ENCODE measurements at places on chromosomes 11 and 22.

DNA sequence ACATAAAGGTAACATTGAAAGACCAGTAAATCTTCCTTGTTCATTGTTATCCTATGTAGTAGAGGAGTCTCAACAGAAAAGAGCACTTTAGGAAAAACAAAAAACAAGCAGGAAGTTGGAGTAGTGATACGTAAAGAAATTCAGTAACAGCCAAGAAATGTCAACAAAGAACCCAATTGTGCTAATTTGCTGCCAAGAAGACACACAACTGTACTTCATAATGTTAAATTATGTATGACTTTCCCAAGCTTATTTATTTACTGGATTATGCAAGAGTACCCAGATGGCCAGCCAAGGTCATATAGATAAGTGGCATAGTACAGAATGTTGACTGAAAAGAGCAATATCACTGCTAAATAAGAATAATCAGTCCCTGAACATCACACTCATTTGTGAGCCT, 264.7 kb upstream of the CCDC179 start:
- no peak for DNase-seq

GRCh38 chr11:107713009-107713408, 1.2 kb upstream of the SLN start:
- no peak for DNase-seq

- no peak for DNase-seq
These were observed 19.0 kb upstream of the CECR2 start for GRCh38 chr22:17350292-17350691.

GRCh38 chr11:126653040-126653439, 297.6 kb downstream of the ST3GAL4 start:
- no peak for DNase-seq

GRCh38 chr22:23207729-23208393, 27.6 kb downstream of the BCR start:
- no peak for DNase-seq

DNA sequence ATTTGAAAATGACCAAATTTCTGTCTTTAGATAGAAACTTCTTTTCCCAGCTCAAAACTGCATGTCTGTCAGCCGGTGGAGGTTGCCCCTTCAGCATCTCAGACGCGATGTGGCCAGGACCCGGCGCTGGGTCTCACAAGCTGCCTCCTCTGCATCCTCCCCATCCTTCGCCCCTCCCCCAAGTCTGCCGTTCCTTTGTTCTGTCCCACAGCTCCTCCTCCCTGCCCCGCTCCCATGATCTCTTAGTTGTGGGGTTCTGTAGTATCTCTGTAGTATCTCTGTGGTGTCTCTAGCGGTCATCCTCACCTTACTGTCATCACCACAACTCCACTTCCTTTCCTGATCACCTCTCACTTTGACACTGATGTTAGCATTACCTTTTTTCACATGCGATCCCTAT, 49.9 kb downstream of the TRAF6 start:
- DNase-seq: no peak

DNA sequence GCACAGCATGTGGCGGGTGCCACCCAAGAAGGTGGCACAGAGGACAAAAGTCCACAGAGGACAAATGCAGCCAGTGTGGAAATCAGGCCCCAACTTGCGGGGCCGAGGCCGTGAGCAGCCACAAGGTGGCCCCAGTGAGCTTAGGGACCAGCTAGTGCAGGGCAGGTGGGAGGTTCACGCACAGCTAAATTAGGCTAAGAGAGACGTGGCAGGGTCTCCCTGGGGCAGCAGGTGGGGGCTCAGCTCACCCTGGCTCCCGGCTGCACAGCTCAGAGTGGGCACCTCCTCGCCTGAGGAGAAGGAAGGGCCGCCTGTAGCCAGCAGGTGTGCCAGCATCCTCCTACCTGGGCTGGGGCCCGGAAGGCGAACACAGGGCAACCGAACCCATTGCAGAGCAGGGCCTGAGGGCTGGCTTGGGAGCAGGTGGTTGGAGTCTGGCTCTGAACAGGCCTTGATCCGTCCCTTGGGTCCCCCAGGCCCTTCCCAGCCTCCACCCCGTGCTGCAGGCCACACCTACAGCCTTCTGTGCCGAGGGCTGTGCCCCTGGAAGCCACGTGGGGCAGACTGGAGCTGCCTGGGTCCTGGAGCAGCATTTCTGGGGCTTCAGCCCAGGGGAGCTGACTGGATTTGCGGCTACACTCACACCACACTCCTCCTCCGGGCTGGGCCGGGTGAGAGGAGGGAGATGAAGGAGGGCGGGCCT, 26.1 kb upstream of the CELSR1 start:
- peak; percentile 80 for DNase-seq

DNA sequence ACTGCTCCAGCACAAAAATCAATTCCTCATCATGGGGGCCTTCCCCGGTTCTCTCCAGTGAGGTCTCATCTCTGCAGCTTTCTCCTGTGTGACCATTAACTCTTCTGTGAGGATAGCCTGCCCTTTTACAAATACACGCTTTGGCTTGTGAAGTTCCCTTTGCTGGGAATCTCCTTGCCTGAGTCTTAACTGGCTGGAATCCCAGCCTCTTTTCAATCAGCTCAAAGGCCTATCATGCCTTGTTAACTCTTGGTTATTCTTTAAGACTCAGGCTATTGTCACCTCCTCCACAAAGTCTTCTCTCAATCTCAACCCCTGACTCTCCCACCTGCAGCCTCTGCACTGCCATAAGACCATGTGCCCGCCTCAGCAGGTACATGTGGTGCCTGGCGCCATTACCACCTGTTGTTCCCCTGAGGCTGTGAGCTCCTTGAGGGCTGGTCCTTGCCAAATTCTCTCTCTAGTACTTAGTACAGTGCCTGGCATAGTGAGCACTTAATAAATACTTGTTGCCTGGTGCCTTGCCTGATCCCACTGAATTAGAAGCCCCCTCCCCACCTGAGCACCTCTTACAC, 128.2 kb downstream of the ST3GAL4 start:
- DNase-seq: no peak

DNA sequence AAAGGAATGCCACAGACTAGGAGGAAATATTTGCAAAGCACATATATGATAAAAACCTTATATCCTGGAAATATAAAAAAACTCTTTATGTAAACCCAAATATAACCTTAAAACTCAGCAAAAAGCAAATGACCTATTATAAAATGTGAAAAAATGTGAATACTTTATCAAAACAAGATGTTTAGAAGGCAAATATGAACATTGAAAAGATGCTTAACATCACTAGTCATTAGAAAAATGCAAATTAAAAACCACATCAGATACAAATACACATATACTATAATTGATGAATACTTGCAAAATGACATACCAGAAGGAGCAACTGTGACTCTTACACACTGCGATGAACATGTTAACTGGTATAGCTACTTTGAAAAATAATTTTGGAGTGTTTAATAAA, 511.2 kb upstream of the LRRC4C start:
- no peak for DNase-seq
